ENCODE measurements at places on chromosomes 5 and 9.

GRCh38 chr5:148499452-148499851, 115.7 kb downstream of the FBXO38 start:
- DNase-seq, result no peak

DNA sequence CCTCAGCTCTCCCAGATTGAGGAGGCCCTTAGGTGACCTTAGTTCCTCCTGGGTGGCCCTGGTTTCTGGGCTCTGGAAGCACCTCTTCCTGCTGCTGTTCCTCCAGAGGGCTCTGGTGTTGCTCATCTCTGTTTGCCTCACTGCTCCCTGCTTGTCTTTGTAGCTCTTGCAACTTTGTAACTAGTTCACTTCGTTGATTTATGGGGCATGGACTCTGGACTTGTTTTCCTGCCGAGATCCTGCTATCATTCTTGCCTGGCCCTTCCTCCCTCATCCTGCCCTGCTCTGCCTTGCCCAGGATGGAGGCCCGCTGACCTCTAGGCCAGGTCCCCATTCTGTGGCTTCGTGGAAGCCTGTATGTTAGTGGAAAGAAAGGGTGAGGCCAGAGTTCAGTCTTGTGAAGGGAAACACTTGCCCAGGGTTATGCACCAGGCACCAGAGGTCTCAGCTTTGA, 169.3 kb downstream of the MACROH2A1 start:
- DNase-seq, result no peak

GRCh38 chr5:160923936-160924710, 72.1 kb upstream of the ATP10B start:
- no peak for DNase-seq

DNA sequence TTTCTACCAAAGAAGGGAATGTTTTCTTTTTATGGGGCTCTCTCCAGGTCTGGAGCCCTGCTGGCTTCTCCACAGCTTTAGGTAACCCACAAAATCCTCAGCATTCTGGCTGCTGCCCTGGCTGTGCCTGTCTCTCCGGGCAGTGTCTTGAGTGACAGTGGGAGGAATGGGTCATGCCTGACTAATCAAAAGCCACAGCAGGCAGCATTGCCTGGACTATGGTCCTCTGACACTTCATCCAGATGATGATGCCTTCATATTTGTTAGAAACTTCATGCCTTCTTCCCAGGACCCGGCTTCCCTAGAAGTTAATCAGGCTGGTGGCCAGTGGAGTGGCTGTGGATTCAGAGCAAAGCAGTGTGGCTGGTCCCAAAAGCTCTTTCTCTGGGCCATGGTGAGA, 32.2 kb upstream of the TGFBI start:
- no peak for DNase-seq

GRCh38 chr5:142007237-142007544, 5.6 kb downstream of the GNPDA1 start:
- no peak for DNase-seq

GRCh38 chr9:108056084-108056804, 566.7 kb upstream of the KLF4 start:
- no peak for DNase-seq

Measured in left lobe of liver (tissue), 2 donors.